Esophagus mucosa (tissue), 1 donor: ENCODE measurements at places on chromosomes 3 and 15. TPM values are rescaled to one million over a fixed set of nuclear protein-coding genes. Genes with fewer than 3 reads are reported as not detected.

GRCh38 chr15:82646250-82647044, 716 bp downstream of the CPEB1 start:
- ATAC-seq: peak; percentile 21

DNA sequence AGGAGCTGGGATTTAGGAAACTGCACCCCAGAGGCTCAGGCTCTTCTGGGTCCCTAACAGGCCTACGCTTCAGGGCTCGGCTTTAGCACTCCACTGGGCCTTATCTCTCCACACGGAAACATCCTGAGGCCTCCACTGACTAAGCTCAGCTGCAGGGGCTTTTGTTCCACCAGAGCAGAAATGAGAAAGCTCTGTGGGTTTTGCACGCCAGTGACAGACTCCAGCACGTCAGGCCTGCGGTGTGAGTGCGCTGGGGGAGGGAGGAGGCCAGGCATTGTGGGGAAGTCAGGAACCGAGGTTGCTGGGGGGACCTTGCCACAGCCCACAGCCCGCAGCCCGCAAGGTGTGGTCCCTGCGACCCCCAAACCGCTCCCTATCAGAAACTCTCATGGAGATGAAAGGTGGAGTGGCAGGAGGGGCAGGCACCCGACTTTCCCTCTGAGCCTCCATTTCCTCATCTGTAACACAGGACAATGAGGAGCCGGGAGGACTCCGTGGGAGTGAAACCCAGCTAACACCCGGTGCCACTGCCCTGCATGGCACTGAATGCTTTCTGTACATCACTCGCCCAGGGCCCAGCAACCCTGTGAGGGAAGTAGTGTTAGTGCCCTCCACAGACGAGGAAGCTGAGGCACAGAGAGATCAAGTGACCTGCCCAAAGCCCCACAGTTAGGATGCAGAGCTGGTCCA, 106.5 kb downstream of the TPRA1 start:
- ATAC-seq: no peak

GRCh38 chr3:116474032-116474780, 28.9 kb upstream of the LSAMP start:
- ATAC-seq: no peak

- ATAC-seq: no peak
Observed at GRCh38 chr3:99236576-99236975, 335.1 kb upstream of the DCBLD2 start.

GOLGA8G gene
- not detected for total RNA-seq

CORO2B gene
- 0.12 TPM for total RNA-seq
